NAMALWA (cell line): ENCODE measurements at places on chromosomes 7 and 10.

- peak; percentile 47 for DNase-seq
Measured at GRCh38 chr10:104322416-104322782, 15.9 kb downstream of the ITPRIP start.

GRCh38 chr10:11450427-11450826 is 161.0 kb downstream of the USP6NL start:
- DNase-seq, result no peak

DNA sequence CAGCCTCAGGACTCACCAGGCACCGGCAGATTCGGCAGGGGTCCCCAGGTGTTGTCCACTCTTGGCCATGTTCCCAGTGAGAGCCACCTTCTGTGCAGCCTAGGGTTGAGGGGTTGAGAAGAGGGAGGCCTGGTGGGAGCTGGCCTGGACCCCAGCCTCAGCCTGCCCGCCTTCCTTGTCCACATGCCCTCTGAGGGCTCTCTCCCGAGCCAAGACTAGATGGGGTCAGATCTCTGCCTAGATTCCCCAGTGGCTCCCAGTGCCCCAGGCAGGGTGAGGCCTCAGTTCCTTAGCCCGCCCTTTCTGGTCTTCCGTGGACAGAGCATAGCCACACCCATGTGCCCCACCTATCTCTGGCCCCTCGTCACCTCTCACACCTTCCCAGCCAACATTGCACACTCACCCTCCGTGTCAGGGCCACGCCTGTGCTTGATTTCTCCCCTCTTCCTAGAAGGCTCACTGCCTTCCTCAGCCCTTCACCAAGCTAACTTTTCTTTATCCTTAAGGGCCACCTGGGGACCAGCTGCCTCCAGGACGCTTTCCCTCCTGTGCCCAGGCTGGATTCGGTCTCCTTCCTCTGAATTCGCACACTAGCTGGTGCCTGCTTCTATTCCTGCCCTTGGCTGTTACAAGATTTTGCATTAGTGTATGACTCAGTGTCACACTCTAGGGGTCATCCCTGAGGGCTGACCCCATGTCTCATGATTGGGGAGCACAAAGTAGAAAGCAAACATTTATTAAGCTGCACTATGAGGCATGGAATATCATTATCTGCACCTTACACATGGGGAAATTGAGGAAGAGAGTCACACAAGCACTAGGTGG is 7.5 kb downstream of the KCP start:
- no peak for DNase-seq

DNA sequence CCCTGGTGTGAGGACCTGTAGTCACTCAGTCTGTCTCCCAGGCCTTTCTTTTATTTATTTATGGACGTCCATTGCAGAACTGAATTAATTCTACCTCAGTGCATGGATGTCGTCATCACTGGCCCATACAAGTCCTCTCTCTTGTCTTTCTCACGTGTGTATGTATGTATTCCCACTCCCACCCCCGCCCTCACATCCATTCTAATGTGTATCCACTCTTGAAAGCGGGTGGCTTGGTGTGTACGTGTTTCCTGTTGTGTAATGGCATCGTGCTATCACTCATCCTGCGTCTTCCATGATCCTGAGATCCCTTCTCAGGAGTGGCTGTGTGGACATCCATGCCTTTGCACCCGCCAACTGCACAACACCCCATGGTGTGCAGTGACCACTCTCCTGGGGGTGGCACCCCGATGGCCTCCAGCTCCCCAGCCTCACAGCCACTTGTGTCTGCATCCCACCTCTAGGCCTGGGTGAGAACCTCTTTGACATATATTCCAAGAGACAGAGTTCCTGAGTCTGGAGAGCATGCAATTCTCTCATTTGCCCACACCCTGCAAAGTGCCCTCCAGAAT is 3.0 kb upstream of the AOC1 start:
- DNase-seq, result no peak
